GM23248 (cell line): ENCODE measurements at places on chromosomes 2 and 18.

DNA sequence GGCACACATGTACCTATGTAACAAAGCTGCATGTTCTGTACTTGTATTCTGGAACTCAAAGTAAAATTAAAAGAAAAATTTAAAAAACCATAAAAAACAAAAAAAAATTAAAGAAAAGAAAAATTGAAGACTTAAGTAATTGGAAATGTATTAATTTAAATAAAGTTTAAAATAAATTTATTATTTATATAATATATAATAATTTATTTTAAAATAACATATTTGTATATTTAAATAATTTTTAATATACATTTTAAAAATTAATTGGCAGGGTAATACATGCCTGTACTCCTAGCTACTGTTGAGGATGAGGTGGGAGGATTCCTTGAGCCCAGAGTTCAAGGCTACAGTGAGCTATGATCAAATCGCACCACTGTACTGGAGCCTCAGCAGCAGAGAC, 1830.6 kb upstream of the CELF4 start:
- DNase-seq = no peak

GRCh38 chr2:168639441-168639898, 163.0 kb upstream of the NOSTRIN start:
- DNase-seq = peak; percentile 33

DNA sequence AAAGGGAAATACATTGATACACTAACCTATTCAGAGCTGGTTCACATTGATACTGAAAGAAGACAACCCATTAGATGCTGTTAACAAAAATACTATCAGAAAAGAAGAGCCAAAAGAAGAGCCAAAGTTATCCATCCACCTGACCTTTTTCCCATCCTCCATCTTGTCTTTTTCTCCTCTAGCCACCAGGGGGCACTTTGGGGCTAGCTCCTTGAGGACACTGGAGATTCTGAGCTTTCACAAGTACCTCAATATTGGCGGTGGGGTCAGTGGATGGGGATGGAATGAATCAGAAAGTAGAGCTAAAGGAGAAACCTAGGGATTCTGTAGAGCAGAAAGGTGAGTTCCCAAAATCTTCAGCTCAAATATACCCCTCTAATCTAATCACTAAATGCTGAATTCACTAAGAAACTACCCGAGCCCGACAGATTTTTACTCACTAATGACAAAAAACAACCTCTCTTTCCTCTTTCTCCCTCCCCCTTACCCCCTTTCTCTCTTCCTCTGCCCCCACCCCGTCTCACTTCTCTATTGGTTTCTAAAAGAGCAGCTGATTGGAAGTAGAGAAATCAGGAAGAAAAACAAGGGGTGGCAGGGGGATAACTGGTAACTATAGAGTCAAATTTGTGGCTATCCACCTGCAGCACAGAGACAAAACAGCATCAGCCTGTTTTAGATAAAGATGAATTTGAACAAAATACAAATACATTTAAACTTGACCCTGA, 203.3 kb downstream of the TCF4 start:
- DNase-seq = peak; percentile 73

- no peak for DNase-seq
These were observed 264.6 kb upstream of the THUMPD2 start for GRCh38 chr2:40043641-40044040.

- no peak for DNase-seq
These were observed 108.7 kb downstream of the TRIM43 start for GRCh38 chr2:95700519-95700918.

- no peak for DNase-seq
These were observed 29.2 kb upstream of the STK17B start for GRCh38 chr2:196200557-196200956.

DNA sequence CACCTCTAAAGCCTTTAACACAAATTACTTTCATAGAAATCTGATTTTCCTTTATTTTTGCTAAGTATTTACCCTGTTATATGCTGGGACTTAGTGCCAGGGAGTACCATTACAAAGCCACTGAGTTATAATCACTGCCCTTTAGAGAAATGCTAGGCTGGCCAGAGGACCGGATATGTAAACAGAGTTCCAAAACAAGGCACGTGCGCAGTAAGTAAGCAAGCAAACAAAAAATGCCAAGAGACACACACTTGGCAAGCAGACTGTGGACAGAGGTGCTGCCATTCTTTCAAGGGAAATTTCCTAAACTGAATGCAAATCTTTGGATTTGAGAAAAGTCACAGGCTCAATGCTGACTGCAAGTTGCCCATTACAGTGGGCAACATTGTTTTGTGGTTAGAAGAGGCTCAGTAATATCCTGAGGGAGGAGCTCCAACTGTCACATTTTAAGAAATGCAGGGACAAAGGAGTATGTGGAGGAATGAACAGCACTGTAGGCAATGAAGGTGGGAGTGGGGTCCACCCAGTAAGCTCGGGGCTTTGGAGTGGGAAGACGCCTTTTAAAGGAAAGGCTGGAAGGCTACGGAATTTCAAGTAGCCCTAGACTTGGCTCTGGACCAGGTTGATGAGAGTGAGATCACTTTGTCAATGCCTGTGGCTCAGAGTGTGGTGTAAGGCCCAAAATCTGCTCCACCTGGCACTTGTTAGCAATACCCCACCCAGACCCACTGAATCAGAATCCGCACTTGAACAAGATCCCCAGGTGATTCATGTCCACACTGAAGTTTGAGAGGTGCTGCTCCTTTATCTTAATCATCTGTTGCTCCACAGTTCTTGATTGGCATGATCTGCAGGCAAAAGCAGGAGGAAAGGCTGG, 2.1 kb upstream of the PARD6G start:
- DNase-seq = peak; percentile 43

DNA sequence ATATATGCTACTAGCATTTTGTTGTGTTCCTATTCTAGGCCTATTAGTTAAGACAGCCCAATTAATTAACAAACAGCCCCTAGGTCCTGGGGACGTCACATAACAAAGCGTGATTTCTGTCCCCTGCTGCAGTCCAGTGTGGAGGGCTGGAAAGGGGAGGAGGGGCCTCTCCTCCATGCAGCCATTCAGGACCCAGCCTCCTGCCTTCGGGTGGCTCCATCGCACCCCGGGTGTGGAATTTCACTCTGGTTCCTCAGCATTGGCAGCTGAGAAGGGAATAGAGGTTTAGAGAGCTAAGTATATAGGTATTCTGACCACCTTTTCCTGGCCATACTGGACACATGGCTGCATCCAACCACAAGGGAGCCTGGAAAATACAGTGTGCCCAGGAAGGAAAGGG, 42.4 kb downstream of the MC2R start:
- no peak for DNase-seq

- no peak for DNase-seq
These were observed 56.2 kb downstream of the ARHGEF33 start for GRCh38 chr2:38945911-38946310.

GRCh38 chr2:28282861-28283646, 109.6 kb upstream of the FOSL2 start:
- DNase-seq = no peak

- no peak for DNase-seq
These were observed 1.2 kb downstream of the ERMN start for GRCh38 chr2:157324331-157324843.

GRCh38 chr2:73908689-73909652, 16.2 kb downstream of the ACTG2 start:
- DNase-seq = no peak

GRCh38 chr2:99072551-99072950, 69.0 kb upstream of the C2orf15 start:
- DNase-seq = no peak

GRCh38 chr2:179671043-179671981, 190.1 kb downstream of the ZNF385B start:
- peak; percentile 71 for DNase-seq

- no peak for DNase-seq
These were observed 3.5 kb downstream of the FEV start for GRCh38 chr2:218981390-218981880.

- DNase-seq = no peak
These were observed 1081.8 kb upstream of the TMEFF2 start for GRCh38 chr2:193276560-193276959.

DNA sequence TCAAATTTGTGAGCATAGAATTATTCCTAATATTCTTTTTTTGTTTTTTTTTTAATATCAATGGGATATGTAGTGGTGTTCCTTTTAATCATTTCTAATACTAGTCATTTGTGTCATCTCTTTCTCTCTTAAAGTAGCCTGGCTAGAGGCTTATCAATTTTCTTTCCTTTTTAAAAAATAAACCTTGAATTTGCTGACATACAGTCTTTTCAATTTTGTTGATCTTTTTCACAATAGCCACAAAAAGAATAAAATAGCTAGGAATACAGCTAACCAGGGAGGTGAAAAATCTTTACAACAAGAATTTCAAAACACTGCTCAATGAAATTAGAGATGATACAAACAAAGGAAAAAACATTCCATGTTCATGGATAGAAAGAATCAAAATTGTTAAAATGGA, 192.6 kb downstream of the ARL6IP6 start:
- no peak for DNase-seq

DNA sequence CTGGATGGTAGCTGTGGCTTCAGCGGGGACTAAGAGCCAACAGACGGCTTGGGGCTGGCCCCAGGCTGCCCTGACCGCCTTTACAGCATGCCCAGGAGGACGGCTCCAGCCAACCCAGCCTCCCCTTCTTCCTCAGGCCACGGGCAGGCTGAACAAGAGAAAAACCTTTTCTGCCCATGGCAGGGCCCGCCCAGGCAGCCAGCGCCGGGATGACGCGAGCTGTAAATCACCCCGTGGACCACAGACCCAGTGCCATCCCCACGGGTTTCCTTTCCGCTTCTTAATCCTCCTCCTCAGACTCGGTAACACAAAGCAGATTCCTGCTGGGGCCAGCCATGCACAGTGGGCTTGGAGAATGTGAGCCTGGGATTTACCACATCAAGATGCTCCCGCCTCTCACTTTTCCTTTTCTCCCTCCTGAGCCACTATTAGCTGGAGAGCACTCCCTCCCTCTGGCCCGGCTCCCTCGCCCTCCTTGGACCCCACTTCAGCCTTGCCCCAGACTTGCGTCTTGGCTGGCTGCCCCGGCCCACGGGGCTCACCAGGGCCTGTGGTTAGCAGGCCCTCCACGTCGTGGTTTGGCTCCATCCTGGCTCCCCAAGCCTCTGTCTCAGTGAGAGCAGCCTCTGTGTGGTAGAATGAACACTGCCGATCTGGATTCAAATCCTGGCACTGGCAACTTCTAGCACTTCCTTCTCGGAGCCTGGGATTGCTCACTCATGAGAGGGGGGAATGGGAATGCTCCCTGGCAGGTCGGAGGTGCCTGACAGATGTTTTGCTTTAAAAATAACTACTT, 31.4 kb downstream of the ATOH8 start:
- DNase-seq = peak; percentile 94

GRCh38 chr2:208097801-208098200, 26.5 kb downstream of the CRYGD start:
- peak; percentile 70 for DNase-seq

DNA sequence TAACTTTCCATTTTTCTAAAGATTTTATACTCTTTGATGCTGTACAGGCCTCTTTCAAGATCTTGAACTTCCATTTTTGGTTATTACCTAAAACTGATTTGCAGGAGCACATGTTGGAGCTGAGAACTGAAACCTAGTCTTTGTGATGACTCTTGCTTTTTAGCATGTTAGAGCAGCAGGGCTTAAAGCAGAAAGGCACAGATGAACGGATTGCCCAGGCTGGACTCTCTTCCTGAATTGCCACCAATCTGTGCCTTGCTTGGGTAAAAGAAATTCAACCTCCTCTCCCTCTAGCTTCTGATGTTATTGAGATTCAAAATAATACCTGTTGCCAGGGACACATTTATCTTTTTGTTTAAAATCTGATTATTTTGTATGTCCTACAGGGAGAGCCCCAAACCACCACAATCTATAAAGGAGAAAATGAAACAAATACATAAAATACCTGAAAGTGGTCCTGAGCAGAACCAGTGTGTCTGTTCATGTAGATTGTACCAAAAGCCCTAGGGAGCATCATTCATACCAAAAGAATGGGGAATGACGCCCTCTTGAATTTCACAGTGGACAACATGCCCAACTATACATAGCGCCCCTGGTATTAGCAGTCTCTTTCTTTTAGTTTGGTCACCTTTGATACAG, 277.0 kb upstream of the MAP2 start:
- DNase-seq = no peak

- peak; percentile 30 for DNase-seq
These were observed 42.5 kb upstream of the SCN1A start for GRCh38 chr2:166170356-166170755.

DNA sequence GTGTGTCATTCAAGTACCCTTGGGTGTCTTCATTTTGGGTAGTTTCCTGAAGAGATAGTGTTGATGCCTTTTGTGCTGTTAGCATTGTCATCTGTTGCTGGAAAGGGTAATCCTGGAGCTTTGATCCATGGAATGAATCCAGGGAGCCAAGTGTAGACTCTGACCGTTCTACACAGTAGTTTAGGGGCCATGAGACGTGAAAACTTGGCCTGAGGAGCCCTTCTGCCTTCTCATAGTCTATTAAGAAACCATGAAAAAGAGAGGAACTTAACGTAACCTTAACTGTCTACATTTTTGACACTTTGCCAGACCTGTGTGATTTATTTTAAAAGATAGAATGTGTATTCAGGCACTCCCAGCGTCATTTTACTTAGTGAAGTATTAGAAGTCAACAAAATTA, 194.0 kb downstream of the BABAM2 start:
- no peak for DNase-seq

DNA sequence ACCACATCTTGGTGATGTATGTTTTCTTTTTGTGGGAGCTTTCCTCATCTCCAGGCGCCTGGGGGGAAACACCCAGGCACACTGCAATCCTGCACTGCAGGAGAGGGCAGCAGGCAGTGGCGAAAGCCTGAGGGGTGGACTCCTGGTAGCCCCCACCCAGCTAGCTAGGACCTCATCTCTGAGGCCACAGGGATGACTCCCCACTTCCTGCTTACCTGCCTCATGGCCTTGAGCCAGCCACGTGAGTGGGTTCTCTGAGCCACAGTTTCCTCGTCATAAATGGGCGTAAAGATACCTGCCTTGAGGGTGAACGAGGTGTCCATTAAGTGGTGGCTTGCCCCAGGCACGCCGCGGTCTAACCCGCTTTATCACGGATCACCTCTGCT, 19.1 kb downstream of the TRAF3IP1 start:
- no peak for DNase-seq

DNA sequence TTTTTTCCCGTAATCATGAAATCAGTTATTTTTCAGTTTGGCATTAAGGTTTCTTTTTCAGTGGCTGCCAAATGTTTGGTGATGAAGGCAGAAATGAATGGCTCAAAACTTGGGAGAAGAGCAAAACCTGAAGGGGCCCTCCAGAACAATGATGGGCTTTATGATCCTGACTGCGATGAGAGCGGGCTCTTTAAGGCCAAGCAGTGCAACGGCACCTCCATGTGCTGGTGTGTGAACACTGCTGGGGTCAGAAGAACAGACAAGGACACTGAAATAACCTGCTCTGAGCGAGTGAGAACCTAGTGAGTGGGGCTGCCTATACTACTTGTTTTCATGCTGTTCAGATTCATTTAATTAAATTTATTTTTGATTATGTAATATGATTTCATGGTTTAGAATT, 29.2 kb upstream of the MSH2 start:
- peak; percentile 4 for DNase-seq

DNA sequence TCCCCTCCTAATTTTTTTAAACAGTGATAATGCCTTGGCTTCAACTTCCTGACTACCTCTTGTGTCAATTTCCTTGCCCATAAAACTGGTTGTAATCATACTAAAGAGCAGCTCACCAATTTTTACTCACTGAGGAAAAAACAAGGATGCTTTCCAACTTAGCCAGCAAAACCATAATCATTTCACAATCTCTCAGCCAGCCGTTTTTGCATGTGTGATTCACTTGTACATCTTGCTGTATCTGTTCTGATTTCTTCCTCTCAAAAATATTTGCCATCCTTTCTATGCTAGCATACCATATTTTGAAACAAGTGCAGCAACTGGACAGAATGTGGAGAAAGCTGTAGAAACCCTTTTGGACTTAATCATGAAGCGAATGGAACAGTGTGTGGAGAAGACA, 60.7 kb downstream of the RAB27B start:
- DNase-seq = peak; percentile 84
